ENCODE measurements at places on chromosomes 7 and 10.

- DNase-seq = no peak
These were observed 146.5 kb downstream of the RNF216 start for GRCh38 chr7:5635006-5635405.

- no peak for DNase-seq
These were observed 69.0 kb downstream of the CDH23 start for GRCh38 chr10:71465551-71466252.

DNA sequence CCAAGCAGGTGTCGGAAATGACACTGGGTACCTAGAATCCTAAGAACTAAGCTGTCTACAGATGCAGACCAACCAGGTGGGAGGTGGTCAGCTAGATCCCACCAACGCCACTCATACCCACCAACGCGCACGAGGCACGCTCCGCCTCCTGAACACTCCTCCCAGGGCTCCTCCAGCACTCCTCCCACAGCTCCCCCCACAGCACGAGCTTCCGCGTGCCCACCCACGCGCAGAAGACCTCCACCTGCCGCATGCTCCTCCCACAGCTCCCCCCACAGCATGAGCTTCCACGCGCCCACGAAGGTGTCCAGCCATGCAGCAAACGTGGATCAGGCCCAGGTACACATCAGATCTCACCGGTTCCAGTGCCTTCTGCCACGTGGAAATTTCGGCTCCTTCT, 196.0 kb downstream of the MAD1L1 start:
- no peak for DNase-seq

DNA sequence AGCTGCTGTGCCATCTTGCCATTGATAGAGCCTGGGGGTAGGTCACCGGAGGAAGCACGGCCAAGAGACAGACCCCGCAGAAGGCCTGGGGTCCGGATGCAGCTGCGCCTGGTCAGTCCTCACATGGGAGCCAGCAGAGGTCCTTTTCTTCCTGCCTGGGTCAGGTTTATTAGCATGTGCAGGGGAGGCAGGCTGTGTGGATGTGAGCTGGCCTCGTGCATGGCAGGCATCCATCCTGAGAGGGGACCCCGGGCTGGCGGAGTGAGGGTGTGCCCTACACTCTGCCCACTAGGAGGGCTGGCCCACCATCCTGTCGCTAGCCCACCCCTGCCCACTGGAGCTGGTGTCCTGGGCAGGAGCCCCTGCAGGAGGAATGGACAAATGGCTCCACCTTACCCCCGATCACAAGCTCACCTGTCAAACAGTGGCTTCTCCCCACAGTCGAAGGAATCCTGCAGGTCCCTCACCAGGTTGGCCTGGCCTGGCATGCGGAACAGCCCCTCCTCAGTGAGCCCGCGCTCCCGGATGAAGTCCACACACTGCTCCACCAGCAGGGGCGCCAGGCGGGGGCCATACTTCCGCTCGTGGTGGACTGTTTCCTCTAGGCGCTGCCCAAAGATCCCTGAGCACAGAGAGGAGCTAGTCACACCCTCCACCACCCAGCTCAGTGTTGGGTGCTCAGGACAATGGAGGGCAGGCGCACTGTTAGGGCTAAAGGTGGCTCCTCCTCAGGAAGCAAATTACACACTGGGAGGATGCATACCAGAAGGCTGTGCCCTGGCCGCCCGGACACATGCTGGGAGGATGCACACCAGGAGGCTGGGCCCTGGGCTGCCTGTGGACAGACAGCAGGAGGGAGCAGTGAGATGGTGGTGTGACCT, 145.4 kb downstream of the ARHGAP22 start:
- DNase-seq = no peak

- DNase-seq = no peak
These were observed 29.8 kb downstream of the PHYHIPL start for GRCh38 chr10:59206204-59206720.

- DNase-seq = no peak
These were observed 376.9 kb downstream of the CALN1 start for GRCh38 chr7:72035266-72035665.

GRCh38 chr10:127374901-127375300, 174.2 kb upstream of the NPS start:
- no peak for DNase-seq

DNA sequence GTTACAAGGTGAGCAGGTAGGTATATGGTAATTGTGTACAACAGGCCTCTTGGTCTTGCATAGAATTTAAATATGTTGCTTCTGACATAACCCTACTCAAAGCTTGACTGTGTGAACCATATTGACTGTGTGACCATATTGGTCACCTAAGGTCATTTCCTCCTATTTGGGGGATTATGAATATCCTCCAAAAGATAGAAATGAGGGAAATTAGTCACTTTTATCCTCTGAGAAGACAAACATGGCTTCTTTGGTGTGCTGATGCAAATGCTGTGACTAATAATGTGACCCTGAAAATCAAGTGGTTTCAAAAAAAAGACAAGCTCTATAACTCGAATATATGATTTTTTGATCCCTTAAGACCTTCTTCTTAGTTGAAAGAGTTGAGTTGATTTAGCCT, 27.9 kb downstream of the IFIT5 start:
- no peak for DNase-seq

DNA sequence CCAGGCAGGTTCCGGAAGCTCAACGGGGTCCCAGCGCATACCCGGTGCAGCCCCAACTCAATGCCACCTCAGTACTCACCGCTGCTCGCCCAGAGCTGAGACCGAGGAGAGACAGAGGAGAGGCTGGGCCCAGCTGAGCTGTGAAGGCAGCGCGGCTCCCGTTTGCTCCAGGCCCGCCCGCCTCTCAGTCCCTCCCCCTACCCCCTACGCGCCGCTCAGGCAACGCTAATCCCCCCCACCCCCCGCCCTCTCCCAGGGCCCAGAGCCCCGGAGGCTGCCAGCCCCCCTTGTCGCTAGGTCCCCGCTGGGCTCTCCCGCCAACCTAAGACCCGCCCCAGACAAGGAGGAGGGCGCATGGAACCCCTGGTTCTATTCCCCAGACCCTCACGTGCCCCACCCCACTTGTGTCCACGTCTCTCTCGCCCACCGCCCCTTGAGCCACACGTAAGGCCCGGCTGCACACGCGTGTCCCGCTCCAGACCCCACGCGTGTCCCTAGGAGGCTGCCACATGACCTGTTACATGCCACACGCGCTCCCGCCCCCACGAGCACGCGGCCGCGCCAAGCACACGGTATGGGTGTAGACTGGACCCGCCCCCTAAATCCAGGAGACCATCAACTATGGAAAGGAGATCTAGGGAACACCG, at the start of gene PSD:
Gene PSD, minus strand, starts transcription at position 164 of the 647 bp plus-strand sequence. CDS start 1,747 bp downstream, outside the sequence.
- no peak for DNase-seq

DNA sequence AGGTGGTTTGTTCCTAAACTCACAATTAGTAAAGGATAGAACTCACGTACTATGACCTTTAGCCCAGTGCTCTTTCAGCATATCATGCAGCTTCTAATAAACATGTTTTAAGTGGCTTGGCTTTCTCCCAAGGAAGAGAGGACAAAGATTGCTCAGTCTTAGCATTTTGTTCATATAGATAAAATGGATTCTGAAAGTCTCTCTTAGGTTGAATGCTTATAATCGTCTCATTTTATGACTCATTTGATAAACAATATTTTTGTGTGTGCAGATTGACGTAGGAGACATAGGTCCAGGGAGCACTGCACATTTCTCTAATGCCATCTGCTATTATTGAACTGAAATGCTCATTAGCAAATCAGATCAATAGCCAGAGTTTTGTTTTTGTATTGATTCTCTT, 44.8 kb downstream of the GNAT3 start:
- no peak for DNase-seq

GRCh38 chr10:115029452-115030375, 63.5 kb upstream of the ATRNL1 start:
- no peak for DNase-seq

DNA sequence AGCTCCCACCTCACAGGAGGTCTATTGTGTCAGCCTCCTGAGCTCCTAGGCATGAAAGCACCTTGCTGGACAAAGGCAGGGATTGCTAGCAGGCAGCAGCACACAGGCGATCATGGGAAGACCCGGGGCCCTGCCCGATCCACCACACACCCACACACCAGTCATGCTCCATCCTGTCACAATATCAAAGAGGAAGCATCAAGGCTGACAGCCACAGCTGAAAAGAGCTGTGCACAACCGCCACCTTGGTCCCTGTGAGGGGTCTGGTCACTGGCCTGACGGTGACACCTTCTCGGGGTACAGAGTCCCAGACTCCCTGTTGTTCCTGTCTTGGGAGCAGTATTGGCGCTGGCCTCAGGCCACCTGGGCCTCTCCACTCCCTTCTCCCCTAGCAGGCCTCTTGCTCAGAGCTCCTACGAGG, 89.7 kb upstream of the RET start:
- DNase-seq = no peak

DNA sequence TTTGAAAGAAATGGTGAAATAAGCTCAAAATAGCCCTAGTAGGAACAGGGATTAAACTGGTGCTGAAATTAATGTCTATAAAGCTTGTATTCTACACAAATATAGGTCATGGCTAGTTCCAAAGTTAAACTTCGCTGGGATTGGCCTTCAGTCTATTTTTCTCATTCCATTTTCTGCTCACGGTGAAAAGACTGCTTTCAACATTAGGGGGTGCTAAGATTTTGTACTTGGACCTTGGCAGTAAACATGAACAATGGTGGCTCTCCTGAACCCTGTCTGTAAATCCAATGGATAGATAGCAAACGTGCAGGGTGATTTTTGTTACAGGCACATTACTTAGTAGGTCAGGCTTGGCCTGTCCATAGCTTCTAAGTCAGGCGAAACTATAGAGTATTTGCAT, 36.0 kb upstream of the RSU1 start:
- peak; percentile 49 for DNase-seq

- DNase-seq = no peak
These were observed 775.1 kb downstream of the GATA3 start for GRCh38 chr10:8829592-8829991.

DNA sequence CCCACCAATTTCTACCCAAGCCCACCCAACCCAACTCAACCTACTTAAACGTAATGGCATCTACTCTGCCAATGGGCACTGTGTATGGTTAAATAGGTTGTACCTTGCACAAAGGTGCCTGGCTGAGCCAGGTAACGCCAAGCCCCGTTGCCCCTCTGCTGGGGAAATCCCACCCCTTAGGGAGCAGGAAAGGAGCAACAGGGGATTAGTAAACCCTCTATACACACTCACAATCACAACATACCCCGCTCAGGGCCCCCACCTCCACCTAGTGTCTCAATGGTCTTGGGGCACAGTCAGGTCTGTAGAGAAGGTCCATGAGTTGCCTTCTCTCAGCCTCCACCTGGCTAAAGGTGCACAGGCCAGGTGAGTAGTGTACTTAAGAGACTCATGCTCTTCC, 74.3 kb upstream of the PCBD1 start:
- DNase-seq = no peak

GRCh38 chr10:116465546-116465945, 37.9 kb downstream of the PNLIPRP3 start:
- no peak for DNase-seq

DNA sequence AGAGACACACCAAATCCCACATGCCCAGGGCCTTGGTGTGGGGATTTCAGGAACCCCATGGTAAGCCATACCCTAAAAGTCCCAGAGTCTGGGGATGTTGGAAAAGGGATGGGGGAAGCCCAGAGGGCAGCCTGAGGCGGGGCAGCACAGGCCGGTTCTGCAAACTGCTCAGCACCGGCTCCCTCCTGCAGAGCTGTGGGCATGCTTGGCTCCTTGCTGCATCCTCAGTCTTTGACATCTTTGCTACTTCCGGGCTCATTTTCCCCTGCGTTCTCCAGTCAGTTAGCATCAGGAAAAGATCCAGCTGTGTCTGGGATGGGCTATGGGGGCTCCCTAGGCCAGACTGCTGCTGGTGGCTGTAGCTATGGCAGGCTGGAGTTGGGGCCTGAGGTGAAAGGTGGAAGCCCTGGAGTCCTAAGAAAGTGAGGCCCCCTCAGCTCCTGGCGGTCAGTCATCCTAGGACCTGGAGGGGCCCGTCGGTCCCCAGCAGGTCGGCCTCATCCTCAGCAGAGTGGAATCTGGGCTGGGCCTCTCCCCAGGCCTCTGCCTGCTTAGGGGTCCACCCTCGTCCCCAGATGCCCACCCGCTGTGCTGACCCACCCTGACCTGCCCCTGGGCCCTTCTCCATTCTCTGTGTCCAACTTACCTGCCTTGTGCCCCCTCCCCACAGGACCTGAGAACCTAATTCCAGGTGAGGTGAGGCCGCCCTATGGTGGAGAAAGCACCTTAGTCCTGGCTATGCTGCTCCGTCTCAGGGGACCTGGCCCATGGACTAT, 9.3 kb downstream of the TBATA start:
- DNase-seq = no peak

- DNase-seq = no peak
These were observed 126.3 kb downstream of the RALA start for GRCh38 chr7:39749717-39750116.

DNA sequence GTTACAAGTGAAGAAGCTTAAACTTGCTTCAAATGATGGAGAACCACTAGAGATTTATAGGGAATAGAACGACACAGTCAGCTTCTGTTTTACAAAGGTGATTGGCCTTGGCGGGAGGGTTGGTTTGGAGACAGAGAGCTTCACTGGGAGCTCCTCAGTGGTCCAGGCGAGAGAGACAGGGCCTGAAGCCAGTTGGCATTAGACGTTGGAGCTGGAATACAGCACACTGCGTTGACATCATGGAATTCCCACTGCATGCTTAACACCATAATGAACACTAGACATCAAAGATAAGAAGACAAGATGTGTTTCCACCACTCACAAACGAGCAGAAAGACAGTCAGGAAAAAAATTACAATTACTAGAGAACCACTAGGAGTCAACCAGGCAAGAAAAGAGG, 67.8 kb downstream of the TBXAS1 start:
- DNase-seq = no peak

GRCh38 chr10:29163746-29164145, 125.1 kb upstream of the LYZL1 start:
- DNase-seq = peak; percentile 21

- DNase-seq = no peak
These were observed 396.7 kb downstream of the EXOC4 start for GRCh38 chr7:133649593-133649992.

- no peak for DNase-seq
These were observed 1.8 kb upstream of the GLI3 start for GRCh38 chr7:42238709-42239366.

DNA sequence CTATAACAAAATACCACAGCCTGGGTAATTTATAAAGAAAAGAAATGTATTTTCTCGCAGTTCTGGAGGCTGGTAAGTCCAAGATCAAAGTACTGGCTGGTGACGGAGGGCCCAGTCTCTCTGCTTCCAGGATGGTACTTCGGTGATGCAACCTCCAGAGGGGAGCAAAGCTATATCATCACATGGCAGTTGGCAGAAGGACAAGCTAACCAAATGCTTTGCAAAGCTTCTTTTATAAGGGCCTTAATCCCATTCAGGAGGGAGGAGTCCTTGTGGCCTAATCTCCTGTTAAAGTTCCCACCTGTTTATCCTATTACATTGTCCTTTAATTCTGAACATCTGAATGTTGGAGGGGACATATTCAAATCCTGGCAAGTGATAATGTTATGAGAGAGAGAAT, 134.1 kb upstream of the SP4 start:
- DNase-seq = no peak

- DNase-seq = no peak
These were observed 147.0 kb downstream of the ARID5B start for GRCh38 chr10:62048470-62048869.

All from SW 1271 (cell line).